HuH-7 (cell line): ENCODE measurements at places on chromosomes 3 and 15.
A peak's percentile ranks its signal among the peaks of the same experiment; 100 is the strongest.

- no peak for DNase-seq
Measured at GRCh38 chr15:42681119-42681518, 55.8 kb downstream of the CDAN1 start.

DNA sequence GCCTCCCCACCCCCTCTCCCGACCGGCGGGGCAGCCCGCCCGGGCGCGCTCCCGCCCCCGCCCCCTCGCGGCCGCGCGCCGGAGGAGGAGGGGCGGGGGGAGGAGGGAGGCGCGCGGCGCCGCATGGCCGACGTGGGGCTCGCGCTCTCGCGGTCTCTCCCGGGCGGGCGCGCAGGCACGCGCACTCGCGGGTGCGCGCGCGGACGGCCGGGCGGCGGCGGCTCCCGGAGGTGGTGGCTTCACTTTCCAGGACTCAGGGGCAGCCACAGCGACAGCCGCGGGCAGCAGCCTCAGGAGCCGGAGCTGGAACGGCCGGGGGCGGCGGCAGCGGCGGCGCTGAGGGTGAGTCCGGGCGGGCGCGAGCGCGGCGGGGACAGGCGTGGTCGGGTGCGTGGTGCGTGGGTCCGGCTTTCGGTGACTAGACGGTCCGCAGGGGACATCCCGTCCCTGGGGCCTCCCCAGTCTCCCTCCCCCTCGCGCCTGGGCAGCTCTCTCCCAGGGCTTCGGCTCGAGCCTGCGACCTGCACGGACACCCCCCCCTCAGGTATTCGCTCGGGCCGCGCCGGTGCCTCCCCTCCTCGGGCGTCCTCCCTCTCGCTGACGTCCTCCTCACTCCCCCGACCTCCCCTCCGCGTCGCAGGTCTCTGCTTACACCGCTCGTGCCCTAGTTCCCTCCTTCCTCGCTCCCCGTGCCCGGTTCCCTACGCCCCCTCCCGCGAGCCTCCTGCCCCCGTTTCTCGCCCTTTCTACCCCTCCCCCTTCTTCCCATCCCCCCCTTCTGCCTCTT lies at the start of gene UBE2E2:
UBE2E2 (plus strand) TSS at position 407 of the 787 bp plus-strand sequence.
- peak; percentile 89 for DNase-seq

DNA sequence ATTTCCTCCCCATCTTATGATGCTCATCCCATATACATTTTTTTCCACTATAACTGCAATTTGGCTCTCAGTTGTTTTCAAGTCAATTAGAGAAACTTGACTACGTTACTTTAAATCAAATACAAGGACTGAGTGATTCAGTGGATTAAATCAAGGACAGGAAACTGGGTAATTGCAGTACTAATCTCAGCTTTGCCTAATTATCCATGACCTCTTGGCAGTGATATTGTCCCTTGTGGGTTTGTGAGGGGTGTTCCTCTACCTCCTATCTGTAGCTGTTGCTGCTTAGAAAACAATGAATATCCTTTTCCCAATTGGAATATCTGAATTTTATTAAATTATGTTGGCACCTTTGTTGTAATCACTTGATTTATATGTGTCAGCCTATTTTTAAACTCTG lies 79.4 kb downstream of the ZPLD1 start:
- no peak for DNase-seq

DNA sequence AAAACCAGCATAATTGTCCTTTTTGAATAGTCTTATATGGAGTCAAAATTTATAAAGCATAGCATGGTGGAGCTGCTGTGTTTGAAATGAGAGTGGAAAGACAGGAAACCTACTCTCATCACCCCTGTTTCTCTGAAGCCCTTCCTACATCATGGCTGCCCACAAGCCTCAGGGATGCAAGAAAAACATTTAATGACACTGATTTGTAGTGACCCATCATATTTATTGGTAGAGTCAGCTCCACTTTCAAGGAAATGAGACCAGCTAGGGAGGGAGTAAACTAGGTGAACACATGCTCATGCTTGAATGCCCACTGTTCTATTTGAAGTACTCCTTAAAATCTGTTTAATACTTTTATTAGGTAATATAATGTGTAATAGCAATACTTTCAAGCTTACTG lies 494.3 kb upstream of the KCNMB2 start:
- no peak for DNase-seq

GRCh38 chr15:40763801-40764628 lies at the start of gene GCHFR:
Gene GCHFR (plus strand): TSS chr15:40764068. CDS start chr15:40764181, 113 bp downstream.
- peak; percentile 85 for DNase-seq

GRCh38 chr3:187743195-187744141 lies 1.8 kb downstream of the BCL6 start:
- no peak for DNase-seq

DNA sequence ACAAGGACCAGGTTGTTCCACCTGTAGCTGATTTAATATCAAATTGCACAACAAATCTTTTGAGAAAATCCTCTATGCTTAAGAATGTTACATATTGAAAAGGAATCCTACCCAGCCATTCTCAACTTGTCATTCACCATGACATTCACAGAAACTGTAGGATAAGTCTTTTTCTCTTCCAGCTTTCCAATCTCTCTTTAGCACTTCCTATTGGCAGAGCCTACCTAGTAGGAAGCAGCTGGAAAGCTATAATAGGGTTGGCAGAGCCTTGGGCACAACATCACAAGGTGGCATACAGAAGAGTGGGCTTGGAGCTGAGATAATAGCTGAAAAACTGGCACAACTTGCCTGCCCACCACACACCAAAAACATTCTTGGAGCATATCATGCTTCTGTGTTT lies 67.3 kb upstream of the NUDT16 start:
- no peak for DNase-seq

- DNase-seq = no peak
Measured at GRCh38 chr3:15050405-15051092, 14.6 kb downstream of the MRPS25 start.

DNA sequence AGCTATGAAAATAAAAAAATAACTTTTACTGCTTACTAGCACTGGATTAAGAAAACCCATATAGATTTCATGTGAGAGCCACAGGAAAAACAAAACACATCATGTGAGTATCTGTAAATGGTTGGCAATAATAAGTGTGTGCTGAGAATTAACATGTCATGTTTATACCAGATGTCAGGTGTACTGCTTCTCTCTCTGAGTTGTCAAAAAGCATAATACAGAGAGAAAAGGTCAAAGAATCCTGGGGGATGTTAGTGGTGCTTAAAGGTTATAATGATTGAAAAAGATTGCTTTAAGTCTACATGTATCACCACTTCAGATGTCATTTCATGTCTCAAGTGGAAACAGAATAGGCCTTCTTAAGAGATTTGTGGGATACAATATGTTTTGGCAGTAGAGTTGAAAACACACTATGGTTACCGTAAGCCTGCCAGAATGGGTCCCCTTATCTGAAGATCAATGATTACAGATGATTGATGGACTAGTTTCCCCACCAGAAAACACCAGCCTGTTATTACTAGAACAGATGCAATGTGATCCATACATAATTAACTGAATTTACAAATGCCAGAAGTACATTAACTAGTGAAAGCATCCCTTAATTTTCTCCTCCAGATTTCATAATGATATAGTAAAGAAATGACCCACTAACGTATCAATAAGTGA lies 204.1 kb downstream of the CNTN3 start:
- DNase-seq = no peak

GRCh38 chr15:66389098-66389858 lies 2.6 kb downstream of the MAP2K1 start:
- no peak for DNase-seq

- DNase-seq = no peak
Measured at GRCh38 chr15:89486726-89487050, 9.7 kb downstream of the RHCG start.

- peak; percentile 90 for DNase-seq
Measured at GRCh38 chr15:66803182-66803729, 101.2 kb downstream of the SMAD6 start.

GRCh38 chr15:57476533-57476975 lies 100.2 kb downstream of the CGNL1 start:
- no peak for DNase-seq

- DNase-seq = no peak
Measured at GRCh38 chr3:27358372-27358771, 10.8 kb downstream of the NEK10 start.

- DNase-seq = peak; percentile 56
Measured at GRCh38 chr15:70422342-70422741, 324.6 kb upstream of the TLE3 start.

- DNase-seq = no peak
Measured at GRCh38 chr3:112685420-112685819, 44.5 kb upstream of the CCDC80 start.
